Activated CD4-positive, alpha-beta memory T cell treated with anti-CD3 and anti-CD28 coated beads, Interleukin-2, amount 10 ng/mL, durations not matched to agents 7 days and 5 days (primary cell): ENCODE measurements at places on chromosomes 2 and 18. TPM values are rescaled to one million over a fixed set of nuclear protein-coding genes. Genes with fewer than 3 reads are reported as not detected.

The SRD5A2 gene
- not detected for total RNA-seq

The XDH gene
- total RNA-seq = 1.6 TPM

The COL6A3 gene
- 0.90 TPM for total RNA-seq

The FSIP2 gene
- 0.15 TPM for total RNA-seq

The EPHA4 gene
- 11.8 TPM for total RNA-seq

The ANKAR gene
- total RNA-seq = 3.9 TPM

The VWC2L gene
- total RNA-seq = not detected

The GAL3ST2 gene
- total RNA-seq = 0.58 TPM

The PSMA8 gene
- 0.60 TPM for total RNA-seq

The KATNAL2 gene
- total RNA-seq = 0.55 TPM

The TNFRSF11A gene
- 30.0 TPM for total RNA-seq

The TDRD15 gene
- total RNA-seq = 0.05 TPM

The SH3RF3 gene
- total RNA-seq = 0.23 TPM

The LRRTM1 gene
- total RNA-seq = not detected

The SERPINE2 gene
- total RNA-seq = 7.9 TPM

The SLC16A14 gene
- 0.55 TPM for total RNA-seq

The PID1 gene
- not detected for total RNA-seq

The SOX11 gene
- total RNA-seq = not detected

The SERPINB3 gene
- total RNA-seq = not detected
